Fibroblast of the aortic adventitia (primary cell): ENCODE measurements at places on chromosomes 4 and X.

- DNase-seq: no peak
Observed at GRCh38 chr4:63937961-63938360, 471.3 kb downstream of the TECRL start.

GRCh38 chrX:23616361-23616760, 50.9 kb upstream of the PRDX4 start:
- DNase-seq: peak; percentile 51

GRCh38 chrX:38052096-38052495, 45.7 kb downstream of the SYTL5 start:
- peak; percentile 78 for DNase-seq

DNA sequence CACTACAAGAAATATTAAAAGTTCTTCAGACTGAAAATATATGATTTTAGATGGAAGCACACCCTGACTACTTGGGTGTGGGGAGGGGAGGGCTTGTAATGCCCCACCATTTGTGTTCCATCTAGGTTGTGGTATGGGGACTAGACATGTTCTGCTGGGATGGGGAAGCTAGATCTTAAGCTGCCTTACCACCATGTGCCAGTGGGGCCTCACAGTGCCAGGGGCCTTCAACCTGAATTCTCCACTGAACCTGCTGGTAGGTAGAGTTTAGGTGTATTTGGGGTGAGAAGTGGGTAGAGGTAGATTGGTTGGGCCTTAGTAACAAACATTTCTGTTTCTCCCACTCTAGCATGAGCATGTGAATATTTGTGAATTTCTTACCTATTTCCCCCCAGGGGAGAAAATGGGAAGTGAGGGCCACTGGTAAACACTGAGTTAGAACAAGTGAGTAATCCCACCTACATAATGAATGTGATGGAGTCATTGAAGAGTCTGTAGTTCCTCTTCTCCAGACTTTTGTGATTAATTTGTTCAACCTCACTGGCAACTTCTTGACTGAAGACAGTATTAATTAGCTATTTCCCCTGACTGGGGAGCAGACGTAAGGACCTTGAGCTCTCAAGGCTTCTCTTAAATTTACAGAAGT, 44.0 kb downstream of the BRCC3 start:
- DNase-seq: no peak

DNA sequence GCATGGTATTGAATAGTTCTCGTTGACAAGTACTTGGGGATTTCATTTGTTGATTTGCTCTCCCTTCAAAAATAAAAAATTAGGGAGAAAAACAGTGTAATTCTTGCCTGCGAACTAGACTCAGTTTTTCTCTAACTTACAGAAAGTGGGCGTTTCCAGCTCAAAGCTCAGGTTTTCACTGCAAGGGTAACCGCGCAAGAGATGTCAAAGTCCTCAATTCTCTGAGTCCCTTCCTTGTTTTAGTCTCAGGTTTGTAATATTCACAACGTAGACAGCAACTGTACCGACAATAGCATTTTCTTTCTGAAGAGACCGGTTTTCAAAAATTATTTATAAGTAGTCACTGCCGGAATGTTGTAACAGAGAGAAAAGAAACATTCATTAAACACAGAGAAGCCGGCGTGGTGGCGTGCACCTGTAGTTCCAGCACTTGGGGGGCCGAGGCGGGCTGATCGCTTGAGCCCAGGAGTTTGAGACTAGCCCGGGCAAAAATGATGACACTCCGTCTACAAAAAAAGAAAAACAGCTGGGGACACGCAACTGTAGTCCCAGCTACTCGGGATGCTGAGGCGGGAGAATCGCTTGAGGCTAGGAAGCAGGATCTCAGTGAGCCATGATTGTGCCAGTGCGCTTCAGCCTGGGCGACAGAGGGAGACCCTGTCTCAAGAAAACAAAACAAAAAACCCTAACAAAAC, 774 bp downstream of the ZCCHC4 start:
- no peak for DNase-seq

GRCh38 chr4:6021831-6022606, 3.8 kb upstream of the C4orf50 start:
- DNase-seq: no peak

DNA sequence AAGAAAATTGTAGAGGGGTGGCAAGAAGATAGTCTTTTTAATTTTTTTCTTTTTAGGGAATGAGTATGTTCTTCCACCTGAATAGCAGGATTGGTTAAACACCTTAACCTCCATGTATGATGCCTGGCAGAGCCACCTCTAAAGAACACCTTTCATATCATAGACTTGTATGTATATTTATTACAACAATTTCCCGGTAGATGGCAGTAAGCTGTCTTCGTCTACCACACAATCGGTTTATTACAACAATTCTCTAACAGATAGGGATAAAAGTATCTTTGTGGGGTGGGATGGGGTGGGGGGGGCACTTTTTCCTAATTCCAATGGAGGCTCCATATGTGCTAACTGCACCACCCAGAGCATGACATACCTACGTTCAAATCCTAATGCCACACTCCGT, 255.5 kb downstream of the LDB2 start:
- peak; percentile 36 for DNase-seq

- peak; percentile 80 for DNase-seq
Observed at GRCh38 chr4:165464813-165465381, 86.1 kb downstream of the CPE start.
